ENCODE measurements at places on chromosomes 5 and 9.

DNA sequence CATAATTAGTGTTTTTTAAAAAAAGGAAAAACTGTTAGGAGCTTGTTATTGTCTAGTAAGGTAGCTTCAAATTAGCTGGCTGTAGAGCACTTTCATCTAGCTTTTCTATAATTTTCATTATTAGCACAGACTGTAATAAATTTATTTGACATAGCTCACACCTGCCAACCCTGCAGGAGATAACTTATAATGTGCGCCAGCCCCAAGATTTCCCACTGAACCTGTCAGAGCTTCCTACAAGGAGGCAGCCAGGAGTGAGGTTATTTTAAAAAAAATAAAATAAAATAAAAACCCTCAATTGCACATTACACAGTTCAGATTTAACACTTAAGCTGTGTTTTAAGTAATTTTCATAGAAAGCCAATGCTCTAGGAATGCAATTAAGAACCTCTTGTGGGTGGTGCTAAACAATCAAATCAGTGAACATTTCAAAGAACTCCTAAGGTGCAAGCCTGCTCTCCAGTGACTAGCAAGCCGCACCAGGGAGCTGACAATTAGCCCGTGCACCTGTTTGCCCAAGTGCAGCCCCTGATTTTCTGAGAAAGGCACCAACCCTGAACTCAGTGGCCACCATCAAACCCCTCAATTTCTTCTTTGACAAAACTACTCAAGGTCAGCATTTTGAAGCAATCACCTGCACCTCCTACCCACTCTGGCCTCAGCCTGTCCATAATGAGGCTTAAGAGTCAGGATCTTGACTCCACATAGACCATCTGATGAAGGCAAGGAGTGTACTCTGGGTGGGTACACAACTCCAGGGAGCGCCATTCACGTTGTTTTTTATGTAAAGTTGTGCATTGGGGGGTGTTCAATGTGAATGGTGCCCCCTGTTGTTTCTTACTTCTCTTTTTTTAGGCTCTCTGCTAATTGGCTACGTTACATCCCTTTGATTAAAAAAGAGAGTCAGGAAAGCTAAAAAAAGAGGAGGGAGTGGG, 385.3 kb upstream of the WWC1 start:
- no peak for DNase-seq

GRCh38 chr9:123063177-123063598, 29.7 kb downstream of the GPR21 start:
- no peak for DNase-seq

GRCh38 chr9:99027443-99027842, 77.5 kb upstream of the TGFBR1 start:
- DNase-seq, result no peak

DNA sequence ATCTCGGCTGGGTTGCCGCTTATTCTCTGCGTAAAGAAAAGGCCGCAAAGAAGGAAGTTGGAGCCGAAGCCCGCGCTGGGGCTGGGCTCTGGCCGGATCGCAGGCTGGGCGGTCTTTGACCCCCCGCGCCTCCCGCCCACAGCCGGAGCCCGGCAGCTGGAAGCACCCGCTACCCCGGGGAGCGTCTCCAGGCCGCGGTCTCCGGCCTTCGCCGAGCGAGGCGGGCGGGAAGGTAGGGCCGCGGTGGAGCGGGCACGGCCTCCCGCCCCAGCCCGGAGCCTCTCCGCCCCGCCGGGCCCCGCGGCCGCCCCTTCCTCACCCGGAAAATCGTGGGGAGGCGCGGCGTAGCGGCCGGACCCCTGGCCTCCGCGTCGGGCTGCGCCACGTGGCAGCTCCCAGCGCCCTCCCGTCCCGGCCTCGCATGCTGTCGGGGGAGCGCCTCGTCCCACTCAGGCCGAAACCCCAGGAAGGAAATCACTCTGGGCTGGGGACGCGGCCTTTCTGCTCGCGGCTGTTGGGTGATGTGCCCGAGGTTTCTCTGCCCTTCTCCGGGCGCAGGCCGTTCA, 12.0 kb downstream of the FOXD1 start:
- DNase-seq, result no peak

DNA sequence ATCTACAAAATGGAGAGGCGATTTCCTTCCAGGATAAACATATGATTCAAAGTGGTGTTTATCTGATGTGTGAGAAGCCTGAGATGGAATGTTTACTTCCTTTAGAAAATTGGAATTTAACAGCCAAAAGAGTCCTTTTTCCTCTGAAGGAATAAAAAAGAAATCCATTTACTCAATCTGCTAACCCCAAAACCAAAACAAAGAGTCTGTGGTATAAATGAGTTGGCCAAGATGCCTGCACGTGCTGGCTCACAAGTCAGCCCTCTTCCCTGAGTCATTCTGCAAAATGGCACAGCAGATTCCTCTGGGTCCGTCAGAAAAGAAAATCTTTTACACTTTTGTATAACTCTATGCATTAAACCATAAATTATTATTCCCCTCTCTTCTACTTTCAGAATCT, 60.8 kb downstream of the EBF1 start:
- DNase-seq, result no peak

DNA sequence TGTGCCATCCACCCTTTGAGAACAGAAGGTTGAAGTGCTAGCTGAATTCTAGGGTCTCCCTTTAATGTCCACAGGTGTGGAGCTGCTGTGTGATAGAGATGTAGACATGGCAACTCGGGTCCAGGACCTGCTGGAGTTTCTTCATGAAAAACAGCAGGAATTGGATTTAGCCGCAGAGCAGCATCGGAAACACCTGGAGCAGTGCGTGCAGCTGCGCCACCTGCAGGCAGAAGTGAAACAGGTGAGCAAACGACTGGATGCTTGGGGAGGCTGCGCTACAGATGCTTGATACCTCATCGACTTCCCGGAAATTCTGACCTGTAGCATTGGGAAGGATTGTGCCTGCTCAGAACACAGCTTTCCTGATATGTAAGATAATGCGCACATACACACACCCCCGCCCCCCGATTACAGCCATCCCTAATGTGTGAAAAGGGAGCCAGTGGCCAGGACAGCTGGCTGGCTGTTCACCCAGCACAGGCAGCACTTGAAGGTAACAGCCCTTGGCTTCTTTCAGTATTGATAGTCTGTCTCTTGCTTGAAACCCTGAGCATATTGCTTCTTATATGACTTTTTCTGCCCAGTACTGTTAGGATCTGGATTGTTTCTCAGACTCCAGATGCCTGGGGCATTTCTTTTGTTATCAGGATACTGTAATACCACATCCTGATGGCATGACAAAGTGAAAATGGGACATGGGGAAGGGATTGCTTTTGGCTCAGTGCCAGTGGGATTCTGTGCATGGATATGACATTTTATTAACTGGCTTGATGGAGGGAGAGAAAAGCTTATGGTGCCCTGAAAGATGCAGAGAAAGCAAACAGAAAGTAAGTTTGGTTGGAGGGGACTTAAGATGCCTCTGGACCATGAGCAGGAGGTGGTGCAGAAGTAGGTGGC, 216.8 kb upstream of the OTULINL start:
- peak; percentile 67 for DNase-seq

DNA sequence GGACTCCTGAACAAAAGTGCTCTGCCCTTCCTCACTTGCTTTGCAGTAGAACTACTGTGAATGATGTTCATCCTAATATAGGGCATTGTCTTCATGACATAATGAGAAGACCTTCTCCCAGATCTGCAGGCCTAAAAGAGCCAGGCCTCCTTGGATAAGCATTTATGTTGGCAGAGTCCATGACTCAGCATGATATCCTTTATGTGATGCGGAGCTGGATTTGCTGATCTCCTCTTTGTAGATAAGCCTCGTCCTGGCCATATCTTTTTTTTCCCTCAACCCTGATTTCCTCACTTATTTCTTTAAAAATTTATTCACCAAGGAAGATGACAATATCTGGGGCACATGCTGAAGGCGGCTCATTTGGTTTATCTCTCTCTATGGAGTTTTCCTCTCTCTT, 62.4 kb upstream of the TAS2R1 start:
- DNase-seq, result no peak

DNA sequence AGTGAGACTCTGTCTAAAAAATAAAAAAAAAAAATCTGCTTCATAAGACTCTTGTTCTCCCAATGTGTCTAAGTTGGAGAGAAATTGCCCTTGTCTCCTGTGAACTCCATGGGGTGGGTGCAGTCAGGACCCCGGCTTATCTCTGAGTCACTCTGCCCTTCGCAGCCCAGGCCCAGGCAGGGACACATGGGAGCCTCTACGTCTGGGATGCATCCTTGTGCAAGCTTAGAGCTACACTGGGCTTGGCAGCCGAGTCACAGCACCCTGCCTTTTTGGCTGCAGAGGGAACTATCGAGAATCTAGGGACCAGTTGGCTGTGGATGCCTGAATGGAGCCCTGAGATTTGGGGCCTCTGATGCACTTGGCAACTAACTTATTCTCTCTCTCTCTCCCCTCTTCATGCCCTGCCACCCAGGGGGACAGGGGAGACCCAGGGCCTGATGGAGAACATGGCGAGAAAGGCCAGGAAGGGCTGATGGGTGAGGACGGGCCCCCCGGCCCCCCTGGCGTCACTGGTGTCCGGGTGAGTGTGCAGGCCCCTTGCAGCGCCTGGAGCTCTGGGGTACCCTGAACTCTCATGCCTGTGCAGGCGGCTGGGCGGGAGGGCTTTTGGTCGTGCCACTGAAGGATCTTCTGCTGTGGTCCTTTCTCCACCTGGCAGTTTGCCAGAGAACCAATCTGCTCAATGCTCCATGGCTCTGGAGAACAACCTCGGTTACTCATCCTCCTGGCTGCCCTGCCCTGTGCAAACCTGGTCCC, 47.5 kb upstream of the ORM1 start:
- no peak for DNase-seq

GRCh38 chr5:78803353-78803752, 154.8 kb upstream of the LHFPL2 start:
- no peak for DNase-seq

DNA sequence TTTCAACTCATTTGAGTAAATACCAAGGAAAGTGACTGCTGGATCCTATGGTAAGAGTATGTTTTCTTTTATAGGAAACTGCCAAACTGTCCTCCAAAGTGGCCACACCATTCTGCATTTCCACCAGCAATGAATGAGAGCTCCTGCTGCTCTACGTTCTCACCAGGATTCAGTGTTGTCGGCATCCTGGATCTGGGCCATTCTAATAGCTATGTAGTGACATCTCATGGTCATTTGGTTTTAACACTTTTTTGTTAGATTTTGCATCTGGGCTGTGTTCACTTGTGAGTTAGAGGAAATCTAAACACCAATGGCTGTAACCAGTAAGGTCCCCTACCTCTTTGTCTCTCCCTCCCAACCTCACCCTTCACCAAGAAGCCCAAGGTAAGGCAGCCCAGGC, 115.9 kb downstream of the ATPSCKMT start:
- DNase-seq, result no peak
